Pancreas (tissue), 10 donors: ENCODE measurements at places on chromosomes 1 and 21. TPM values are rescaled to one million over a fixed set of nuclear protein-coding genes. Genes with fewer than 3 reads are reported as not detected.

The DIRAS3 gene
- total RNA-seq = 8.7 TPM

DNA sequence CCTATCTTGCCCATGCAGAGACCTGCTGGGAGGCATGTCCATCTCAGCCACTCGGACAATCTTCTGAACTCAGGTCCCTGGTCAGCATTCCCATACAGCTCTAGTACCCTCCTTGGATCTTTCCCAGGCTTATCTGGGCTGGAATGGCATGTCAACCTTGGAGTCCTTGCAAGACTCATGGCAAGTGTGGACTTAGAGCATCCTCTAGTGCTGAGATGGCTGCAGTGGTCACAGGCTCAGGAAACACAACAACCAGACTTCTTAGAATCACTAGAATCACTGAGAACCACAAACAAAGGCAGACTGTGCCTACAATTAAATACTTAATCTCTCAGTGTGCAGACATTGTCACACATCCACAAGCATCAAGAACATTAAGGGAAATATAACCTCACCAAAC is 73.1 kb upstream of the TSHB start:
- DNase-seq = no peak

The SYCP1 gene
- not detected for total RNA-seq

The TRMT1L gene
- 11.1 TPM for total RNA-seq

DNA sequence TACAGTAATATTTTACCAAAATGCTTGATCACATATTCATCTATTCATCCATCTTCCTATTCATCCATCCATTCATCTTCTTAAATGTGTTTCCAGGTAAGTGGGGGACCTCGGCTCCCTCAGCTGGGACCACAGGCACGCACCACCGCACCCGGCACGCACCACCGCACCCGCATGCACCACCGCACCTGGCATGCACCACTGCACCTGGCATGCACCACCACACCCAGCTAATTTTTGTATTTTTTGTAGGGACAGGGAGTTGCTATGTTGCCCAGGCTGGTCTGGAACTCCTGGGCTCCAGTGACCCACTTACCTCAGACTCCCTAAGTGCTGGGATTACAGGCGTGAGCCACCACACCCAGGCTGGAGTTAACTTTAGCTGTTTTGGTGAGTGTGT is 21.2 kb downstream of the ACTRT2 start:
- no peak for DNase-seq

- peak; percentile 86 for DNase-seq
Observed at GRCh38 chr1:46616277-46617107, at the start of gene MOB3C. Gene MOB3C, minus strand, starts transcription at chr1:46616811. Its CDS starts 3,490 bp downstream, at chr1:46613321.

- DNase-seq = no peak
Observed at GRCh38 chr1:244180256-244180655, 129.2 kb downstream of the ZBTB18 start.

DNA sequence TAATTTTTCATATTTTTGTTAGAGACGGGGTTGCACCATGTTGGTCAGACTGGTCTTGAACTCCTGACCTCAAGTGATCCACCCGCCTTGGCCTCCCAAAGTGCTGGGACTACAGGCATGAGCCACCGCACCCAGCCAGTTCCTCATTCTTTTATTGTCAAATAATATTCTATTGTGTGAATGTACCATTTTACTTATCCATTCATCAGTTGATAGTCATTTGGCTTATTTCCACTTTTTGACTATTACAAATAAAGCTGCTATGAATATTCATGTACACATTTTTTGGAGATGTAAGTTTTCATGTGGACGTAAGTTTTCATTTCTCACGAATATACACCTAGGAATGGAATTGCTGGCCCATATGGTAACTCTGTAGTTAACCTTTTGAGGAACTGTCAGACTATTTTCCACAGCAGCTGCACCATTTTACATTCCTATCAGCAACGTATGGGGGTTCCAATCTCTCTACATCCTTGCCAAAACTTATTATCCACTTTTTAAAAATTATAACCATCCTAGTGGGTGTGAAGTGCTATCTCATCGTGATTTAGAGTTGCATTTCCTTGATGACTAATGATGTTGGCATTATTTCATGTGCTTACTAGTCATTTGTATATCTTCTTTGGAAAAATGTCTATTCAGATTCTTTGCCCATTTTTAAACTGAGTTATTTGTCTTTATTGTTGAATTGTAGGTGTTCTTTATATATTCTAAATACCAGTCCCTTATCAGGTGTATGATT is 12.7 kb downstream of the PACC1 start:
- DNase-seq = no peak

The C4BPB gene
- total RNA-seq = 1.6 TPM
